ENCODE measurements at places on chromosomes 6 and 20.

GRCh38 chr6:968791-969190 lies 275.9 kb upstream of the EXOC2 start:
- no peak for DNase-seq

DNA sequence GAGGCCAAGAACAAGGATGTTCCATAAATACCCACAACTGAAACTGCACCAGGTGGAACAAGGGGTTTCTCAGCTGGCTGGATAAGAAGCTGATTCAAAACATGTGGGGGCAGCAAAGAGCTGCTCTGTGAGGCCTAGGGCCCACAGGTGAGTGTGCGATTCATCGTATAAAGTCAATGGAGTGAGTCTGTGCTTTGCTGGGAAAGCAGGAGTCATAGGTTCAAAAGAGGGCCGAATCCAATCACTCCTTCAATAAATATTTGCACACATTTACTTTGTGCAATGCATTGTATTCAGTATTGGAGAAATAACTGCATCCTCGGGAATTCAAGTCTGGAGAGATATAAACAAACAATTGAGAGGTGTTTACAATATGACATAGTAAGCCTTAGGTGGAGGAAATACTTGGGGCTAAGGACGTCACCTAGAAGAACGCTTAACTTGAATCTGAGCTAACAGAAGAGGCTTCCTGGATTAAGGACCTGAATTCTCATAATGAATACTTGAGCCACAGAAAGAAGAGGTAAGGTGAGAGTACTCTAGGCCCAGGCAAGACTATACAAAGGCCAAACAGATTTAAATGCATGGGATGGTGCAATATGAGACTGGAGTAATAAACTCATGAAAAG lies 83.7 kb upstream of the TMEM30A start:
- DNase-seq: peak; percentile 55

GRCh38 chr6:156873654-156874380 lies 96.6 kb downstream of the ARID1B start:
- no peak for DNase-seq

GRCh38 chr20:46209930-46210671 lies 92.0 kb downstream of the CD40 start:
- DNase-seq: no peak

DNA sequence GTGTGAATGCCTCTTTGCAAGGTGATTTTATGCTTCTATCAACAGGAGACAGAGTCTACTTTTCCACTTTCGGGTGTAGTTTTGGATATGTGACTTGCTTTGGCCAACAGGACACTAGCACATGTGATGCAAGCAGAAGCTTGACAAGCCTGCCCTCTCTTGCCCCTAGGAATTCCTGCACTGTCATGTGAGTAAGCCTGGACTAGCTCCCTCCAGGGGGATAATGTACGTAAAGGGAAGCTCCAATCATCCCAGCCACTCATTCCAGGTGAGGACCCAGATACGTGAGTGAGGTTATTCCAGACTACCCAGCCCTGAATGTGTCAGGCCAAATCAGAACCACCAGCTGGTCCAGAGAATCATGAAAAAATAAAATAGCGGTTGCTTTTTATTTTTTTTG lies 33.3 kb downstream of the BEND3 start:
- no peak for DNase-seq

DNA sequence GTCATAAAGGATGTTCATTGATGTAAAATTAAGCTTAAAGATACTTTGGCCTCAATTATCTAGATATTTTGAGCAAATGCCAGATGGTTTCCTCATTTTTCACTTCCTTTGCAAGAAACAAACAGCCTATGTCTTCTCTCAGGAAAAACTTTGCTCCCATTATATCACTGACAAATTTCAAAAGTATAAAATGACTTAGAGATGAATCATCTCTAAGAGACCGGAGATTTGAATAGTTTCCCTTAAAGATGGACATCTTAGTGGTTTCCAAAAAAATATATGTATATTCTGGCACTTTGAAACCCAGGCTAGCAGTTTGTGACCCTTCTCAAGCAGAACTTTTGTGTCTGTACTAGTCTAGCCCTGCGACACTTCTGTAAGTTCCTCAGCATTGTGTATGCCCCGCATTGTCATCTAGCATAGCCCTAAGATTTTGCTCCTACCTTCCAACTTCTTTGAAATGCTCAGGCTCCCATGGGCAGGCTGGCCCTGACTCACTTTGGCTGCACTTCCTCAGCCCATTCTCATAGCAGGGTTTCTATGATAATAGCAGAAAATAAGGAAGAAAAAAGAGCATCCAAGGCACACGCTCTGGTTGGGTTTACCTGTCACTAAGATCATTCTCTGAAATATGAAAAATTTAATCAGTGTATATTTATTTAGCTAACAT lies 25.7 kb upstream of the POU3F2 start:
- DNase-seq: no peak

DNA sequence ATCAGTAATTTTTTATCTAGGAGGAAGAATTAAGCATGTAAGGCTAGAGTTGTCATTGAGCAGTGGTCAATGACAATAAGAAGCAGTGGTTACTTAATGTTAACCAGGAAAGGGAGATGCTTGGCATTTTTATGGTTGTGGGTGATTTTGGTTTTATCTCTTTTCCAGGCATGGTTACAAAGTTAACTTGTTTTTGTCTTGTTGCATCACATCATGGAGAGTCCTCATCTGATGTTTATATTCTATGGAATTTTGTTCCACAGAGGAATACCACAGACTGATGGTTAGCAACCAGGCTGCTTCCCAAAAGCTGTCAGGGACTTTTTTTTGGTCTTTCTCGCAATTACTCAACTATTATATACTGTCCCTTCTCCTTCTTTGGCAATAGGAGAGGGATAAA lies 32.7 kb downstream of the OPRM1 start:
- no peak for DNase-seq

- DNase-seq: no peak
Observed at GRCh38 chr20:35215066-35215956, 11.2 kb upstream of the MMP24 start.

DNA sequence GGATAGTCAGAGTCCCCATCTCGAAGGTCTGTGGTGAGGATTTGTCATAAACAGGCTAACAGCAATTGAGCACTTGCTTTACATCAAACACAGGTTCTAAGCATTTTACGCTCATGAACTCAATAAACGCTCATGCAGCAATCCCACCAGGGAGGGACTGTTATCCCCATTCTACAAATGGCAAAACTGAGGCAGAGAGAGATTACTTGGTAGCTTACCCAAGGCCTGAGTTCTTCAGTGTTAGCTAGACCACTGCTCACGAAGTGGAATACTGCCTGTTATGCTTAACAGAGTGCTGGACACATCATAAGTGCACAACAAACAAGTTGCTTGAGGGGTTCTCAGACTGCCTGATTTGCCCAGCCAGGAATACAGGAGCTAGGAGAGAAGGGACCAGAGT lies 23.7 kb upstream of the TCP11 start:
- no peak for DNase-seq

- peak; percentile 67 for DNase-seq
Observed at GRCh38 chr20:2292416-2293110, 3.2 kb upstream of the TGM3 start.

DNA sequence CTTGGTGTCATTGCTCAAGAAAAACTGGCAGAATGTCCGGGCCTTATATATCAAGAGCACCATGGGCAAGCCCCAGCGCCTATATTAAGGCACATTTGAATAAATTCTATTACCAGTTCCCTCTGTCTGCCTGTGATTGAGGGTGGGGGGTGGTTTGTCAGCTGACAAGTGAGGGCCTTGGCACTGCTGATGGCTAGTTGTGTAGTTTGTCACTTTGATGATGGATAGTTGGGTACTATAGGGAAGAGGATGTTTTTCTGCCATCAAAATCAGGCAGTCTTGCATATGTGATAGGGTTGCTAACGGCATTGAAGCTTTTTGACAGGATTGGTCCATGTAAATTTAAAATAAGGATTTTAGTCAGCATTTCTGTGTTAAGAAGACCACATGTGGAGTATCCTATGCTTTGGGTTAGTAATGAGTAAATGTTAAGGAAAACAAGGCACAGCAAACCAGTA lies 2.5 kb downstream of the RPL10A start:
- DNase-seq: no peak

DNA sequence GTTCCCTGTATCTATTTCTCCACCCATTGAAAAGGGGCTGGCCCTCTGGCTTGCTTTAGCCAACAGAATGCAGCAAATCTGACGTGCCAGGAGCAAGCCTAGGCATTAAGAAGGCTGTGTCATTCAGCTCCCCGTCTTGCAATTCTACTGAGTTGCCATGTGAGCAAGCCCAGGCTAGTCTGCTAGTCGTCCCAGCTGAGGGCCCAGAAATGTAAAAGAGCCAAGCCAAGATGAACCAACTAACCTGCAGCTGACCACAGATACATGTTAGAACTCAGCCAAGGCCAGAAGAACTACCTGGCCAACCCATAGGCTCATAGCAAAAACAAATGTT lies 30.1 kb downstream of the PREP start:
- no peak for DNase-seq

GRCh38 chr6:129647044-129647443 lies 62.9 kb downstream of the ARHGAP18 start:
- DNase-seq: no peak

DNA sequence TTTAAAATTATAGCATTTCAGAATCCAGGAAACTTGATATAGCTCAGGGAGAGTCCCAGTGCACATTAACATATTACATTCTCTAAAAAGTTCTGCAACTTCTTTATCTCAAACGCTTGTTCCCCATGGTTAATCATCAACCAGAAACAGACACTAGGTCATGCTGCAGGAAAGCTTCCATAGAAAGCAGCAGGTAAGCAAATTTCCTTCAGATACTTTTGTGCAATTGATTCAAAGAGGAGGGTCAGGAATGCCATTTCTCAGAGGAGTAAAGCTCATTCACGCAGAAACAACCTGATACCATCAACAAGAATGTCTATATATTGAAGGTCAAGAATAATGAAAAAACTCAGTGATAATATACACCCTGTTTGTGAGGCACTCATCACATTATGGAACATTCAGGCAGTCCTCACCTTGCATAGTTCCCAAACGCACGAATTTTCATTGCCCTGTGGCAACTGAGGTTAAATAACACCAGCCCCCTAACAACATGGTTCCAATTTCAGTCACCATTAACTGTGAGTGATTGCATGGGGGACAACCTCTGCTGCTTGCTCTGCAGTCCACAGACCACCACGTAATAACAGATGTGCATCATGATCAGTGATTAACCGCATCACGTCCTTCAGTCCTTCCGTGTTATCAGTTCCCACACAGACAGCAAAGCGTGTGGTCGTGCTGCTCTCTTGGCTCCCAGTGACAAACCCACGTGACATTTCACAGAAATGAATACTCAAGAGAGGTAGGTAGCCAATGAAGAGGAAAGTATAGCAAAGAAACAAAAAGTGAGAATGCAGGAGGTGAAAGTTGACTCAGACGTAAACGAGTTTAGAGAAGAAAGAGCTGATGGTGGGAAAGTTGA lies 95.7 kb downstream of the LY86 start:
- no peak for DNase-seq

GRCh38 chr6:3001773-3002293 lies 2.1 kb downstream of the NQO2 start:
- DNase-seq: no peak

DNA sequence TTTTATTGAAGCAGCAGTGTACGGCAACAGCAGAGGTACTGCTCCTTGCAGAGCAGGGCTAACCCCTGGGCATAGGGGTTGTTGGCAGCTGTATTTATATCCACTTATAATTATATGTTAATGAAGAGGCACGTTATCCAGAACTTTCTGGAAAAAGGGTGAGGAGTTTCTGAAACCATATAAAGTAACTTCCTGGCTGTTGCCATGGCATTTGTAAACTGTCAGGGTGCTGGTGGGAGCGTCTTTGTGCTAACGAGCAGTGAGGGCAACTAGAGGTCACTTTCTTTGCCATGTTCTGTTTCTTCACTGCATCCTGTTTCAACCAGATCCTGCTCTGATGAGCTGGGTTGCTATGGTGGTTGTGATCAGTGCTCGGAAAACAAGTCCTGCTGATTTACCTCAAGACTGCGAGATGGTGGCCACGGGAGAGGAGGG lies 11.1 kb upstream of the ARFGEF2 start:
- DNase-seq: no peak

- no peak for DNase-seq
Observed at GRCh38 chr20:41889126-41889843, 271.1 kb upstream of the CHD6 start.

- DNase-seq: no peak
Observed at GRCh38 chr20:62293946-62294345, 8.9 kb upstream of the ADRM1 start.

GRCh38 chr20:14219801-14220461 lies 117.5 kb downstream of the FLRT3 start:
- no peak for DNase-seq

DNA sequence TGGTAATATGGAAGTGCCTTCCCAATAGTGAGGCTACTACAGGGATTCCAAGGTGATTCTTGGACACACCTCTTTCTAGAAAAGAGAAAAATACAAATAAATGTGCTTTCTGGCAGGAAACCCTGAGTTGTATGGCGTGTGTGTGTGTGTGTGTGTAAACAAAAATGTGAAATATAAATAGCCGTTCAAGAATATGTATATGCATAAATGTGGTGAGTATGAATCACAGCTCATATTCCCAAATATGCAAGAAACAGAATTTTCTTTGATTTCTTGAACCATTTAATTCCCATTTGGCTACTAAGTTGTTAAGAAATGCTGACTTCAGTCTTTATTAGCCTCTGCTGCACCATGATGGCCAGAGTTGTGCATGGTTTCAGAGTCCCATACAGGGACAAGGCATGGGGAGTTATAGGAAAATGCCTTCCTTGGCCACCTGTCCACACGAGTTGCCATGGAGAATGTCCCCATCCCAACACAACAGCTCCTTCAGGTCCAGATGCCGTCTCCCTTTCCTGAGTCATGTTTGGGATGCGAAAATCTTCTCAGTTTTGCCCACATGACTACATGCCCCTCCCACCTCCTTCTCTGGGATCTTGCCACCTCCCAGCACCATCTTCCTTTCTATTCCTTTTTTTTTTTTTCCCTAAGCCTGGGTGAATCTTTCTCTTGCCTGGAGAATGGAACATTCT lies 312.4 kb upstream of the ECI2 start:
- DNase-seq: no peak

DNA sequence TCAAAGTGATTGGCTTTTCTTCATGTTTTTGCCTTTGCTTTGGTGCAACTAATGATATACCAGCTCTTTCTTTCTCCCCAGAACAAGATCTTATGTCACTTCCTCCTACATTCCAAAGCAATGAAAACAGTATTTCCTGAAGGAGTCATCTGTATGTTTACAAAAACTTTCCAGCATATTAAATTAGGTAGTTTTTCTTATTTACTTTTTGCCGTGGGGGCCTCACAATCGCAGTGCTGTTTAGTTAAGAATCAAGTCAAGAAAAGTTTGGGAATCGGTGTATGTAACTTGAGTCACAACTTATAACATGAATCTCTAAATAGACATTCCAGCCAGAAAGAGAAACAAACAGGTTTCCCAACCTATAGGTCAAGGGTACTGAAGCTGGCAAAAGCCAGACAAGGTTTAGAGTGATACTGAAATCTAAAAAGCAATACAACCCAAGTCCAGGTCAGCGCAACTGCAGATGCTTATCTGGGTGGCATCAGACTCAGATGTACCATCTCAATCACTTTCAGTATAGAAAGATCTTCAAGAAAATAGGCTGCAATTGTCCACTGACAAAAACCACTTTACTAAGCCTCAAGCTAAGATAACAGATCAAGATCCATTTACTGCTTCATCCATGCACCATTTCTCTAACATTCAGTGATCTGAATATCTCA lies 63.6 kb downstream of the IPCEF1 start:
- DNase-seq: no peak
